MCF 10A (cell line): ENCODE measurements at places on chromosomes 4 and X.
A peak's percentile ranks its signal among the peaks of the same experiment; 100 is the strongest.

- DNase-seq = no peak
Measured at GRCh38 chr4:40656201-40656863, 26.7 kb upstream of the RBM47 start.

- DNase-seq = no peak
Measured at GRCh38 chr4:133592591-133592990, 443.5 kb downstream of the PCDH10 start.

DNA sequence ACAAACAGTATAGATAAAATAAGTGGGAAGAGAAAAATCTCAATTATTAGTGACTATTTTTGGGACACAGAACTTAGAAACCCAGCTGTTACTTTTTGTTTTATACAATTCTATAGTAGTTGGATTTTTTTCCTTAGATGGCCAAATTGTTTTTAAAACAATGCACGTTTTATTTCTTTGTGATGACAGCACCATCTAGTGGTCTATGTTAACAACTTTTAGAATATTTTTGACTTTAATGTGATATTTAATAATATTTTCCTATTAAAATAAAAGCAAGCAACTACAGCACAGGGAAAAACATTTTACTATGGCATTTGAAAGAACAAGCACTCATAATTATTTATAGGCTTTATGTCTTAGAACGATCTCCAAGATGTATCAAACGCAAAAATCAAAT is 5.6 kb upstream of the SMIM31 start:
- DNase-seq = peak; percentile 39

DNA sequence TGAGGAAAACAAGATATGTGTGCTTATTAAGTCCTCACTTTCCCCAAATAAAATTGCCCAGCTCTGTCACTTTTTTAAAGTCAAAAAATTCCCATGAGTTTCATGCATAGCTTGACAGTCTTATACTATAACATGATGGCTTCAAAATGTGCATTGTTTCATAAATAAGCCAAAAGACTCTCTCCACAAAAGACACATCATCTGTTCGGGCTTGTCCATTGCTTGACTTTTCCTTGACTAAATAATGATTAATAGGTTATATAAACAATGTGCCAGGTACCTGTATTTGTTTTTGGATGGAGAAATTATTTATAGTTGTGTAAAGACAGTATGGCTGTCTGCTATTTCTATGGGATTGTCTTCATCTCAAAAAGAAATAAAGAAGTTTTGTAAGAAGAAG is 329.2 kb upstream of the KLF3 start:
- peak; percentile 39 for DNase-seq

DNA sequence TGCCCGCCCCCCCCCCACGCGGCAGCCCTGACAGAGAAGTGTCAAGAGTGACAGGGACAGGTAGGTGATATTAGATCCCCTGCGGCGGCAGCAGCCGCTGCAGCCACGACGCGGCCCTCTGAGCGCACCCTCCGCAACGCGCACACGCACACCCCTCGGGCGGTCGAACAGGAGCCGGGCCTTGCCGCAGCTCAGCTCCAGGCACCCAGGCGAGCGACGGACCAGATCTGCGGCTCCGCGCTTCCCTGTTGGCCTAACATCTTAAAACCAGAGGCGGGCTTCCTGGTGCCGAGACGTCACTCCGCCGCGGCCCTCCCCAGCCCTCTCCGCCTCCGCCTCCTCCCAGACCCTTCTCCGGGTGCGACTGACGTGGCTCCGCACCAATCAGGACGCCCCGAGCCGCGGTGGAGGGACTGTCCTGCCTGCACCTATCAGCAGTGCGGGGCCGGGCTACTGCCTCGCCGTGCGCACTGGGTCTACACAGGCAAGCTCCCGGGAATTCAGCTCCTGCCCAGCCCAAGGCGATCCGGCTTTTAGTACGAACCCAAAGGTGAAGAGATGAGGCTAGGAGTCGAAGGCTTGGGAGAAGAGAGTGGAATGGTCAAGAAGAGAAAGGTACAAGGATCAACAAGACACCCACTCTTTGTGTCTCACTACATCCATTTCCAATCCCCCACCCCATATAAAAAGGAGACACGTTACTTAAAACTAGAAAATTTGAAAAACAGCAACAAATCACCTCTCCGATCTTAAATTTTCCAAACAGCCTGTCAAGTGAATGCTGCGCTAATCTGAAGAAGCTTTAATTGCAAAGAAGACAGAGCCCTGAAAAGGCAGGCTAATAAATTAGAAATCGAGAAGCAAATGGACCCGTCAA is at the start of gene PITX2:
Gene PITX2 (minus strand): TSS at position 237 of the 877 bp plus-strand sequence. CDS start 617 bp downstream, outside the sequence.
- DNase-seq = peak; percentile 89

DNA sequence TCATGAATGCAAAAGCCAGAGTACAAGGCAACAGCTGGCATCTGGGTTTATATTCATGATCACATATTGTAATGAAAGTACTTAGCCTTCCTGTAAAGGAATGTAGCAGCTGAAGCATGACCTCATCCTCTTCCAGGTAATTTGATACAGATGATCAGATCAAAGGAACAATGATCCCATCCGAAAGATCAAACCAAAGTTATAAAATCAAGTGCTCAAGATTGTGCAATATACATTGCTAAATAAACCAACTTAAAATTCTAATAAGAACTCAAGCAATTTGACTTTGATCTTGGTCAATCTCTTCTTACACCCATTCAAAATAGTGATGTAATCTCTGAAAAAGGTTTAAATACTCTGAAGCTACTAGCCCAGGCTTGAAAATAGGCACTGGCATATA is 113.1 kb upstream of the INPP4B start:
- peak; percentile 22 for DNase-seq

DNA sequence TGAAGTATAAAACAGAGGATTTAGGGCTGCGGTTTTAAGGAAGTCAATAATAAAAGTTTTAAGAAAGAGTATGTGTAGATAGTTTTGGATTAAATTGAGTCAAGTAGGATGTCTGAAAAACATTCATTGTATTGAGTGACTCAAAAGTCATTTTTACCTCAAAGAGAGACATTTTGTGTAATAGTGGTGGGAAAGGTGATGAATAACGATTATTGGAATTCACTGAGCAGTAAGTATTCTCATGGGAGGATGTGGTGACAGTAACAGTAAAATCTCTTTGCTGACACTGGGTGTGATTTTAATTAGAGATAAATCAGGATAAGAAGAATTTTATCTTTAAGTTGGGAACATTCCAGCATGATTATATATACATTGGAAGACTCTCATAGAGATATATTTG is 233.6 kb downstream of the PDHA2 start:
- DNase-seq = no peak

DNA sequence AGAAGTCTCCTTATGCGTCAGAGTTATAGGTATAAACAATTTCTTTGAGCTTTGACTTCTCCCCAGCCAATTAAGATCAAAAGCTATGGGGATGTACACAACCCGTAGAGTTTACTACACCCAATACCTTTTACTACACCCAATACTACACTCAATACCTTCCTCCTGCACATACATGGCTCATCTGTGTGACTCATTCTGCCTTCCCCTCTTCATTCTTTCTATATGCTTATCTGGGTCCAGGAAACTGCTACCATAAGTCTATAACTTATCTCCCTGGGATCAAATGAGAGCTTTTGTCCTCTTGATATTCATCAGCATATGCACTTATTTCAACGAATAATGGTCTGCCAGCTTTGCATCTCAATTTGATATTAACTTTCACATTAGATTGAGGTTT is 28.2 kb downstream of the ANKRD50 start:
- DNase-seq = peak; percentile 11

GRCh38 chr4:26367811-26368210 is 47.0 kb downstream of the RBPJ start:
- DNase-seq = no peak

DNA sequence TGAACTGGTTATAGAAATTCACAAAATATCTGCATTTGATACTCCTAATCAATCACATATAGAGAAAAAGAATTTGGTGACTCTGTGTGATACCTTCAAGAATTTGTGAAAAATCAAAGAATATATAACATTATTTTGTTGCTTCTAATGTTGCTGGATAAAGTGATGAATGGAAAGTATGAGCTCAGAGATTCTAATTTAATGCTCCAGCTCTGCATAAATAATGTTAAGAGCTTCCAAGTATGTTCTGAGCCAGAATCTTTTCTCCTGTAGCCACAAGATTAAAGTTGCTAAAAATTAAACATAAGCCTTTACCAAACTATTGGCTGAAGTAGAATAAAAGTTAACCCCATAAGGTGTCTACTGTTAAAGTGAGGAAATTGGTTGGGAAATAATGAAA is 294.7 kb upstream of the CT83 start:
- DNase-seq = no peak

DNA sequence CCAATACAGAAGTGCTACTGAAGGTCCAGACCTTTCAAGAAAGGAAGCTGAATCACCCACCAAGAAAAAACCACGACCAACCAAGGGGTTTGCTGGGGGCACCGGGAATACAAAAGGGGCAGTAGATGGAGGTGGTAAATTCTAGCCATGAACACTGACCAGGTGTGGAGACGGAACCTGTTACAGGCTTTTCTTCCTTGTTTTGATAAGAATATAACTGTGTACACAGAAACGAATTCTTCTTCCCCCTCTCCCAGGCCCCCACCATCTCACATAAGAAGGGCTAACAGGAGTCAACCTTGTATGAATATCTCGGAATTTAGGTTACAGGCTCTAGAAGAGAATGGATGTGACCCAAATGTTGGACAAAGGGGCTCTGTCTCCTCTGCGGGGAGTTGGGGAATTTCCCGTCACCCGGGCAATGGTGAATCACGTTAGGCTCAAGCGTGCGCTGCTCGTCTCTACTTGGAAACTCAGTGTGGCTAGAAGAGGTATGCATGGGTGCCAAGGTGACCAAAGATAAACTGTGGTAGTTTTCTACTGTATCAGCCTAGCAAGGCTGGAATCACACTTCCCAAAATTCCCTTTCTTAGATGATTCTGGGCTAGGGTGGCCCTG is 87.0 kb downstream of the AFAP1 start:
- no peak for DNase-seq

- peak; percentile 94 for DNase-seq
Measured at GRCh38 chr4:128386761-128387599, 99.4 kb upstream of the PGRMC2 start.

GRCh38 chr4:107751670-107752069 is 31.6 kb upstream of the PAPSS1 start:
- no peak for DNase-seq

- DNase-seq = no peak
Measured at GRCh38 chr4:153706519-153706918, 22.4 kb downstream of the TLR2 start.

GRCh38 chr4:136088211-136088867 is 1444.0 kb downstream of the PCDH18 start:
- DNase-seq = no peak

DNA sequence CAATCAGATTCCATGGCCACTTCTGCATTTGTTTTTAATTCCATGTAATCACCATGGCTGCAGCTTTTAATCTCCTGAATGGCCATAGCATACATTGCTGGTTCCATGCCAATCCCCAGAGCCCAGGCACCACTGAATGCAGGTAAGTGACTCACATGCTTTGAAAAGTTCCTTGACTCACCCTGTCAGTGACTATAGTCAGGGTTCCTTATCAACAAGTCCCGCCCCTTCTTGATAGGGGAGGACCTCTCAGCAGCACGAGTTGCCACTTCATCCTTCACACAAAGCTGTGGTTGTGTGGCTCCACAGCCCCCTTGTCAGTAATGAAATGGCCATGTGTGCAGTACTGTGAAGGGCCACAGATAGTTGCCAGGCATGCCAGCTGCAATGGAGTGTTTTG is 516.6 kb downstream of the PPARGC1A start:
- DNase-seq = peak; percentile 88

DNA sequence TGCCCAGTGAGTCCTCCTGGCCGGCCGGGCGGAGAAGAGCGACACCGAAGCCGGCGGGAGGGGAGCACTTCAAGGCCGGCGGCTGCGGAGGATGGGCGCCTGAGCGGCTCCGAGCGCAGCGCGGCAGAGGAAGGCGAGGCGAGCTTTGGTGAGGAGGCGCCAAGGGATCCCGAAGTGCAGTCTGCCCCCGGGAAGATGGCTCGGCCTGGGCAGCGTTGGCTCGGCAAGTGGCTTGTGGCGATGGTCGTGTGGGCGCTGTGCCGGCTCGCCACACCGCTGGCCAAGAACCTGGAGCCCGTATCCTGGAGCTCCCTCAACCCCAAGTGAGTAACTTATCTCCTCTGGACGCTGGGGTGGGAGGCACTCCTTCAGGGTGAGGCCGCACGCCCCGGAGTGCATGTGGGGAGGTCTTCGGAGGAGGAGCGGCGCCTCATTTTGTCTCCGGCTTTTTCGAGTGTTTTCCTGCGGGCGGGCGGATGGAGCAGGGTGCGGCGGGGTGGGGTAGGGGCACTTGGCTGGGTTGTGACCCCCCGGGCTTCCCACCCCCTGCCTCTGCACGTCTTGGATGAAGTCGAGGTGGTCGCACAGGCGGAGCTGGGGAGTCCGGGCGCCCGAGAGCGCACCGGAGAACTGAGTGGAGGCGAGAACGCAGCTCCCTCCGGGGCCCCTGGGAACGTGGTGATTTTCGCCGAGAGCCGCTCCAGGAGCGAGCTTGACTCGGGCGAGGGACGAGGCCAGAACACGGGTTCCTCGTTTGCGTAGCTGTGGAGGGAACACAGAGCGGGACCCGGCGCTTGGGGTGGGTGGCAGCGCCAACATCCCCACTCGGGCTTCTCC is 979 bp downstream of the EFNB1 start:
- peak; percentile 39 for DNase-seq

GRCh38 chr4:7392438-7393421 is 42.0 kb downstream of the PSAPL1 start:
- DNase-seq = no peak

DNA sequence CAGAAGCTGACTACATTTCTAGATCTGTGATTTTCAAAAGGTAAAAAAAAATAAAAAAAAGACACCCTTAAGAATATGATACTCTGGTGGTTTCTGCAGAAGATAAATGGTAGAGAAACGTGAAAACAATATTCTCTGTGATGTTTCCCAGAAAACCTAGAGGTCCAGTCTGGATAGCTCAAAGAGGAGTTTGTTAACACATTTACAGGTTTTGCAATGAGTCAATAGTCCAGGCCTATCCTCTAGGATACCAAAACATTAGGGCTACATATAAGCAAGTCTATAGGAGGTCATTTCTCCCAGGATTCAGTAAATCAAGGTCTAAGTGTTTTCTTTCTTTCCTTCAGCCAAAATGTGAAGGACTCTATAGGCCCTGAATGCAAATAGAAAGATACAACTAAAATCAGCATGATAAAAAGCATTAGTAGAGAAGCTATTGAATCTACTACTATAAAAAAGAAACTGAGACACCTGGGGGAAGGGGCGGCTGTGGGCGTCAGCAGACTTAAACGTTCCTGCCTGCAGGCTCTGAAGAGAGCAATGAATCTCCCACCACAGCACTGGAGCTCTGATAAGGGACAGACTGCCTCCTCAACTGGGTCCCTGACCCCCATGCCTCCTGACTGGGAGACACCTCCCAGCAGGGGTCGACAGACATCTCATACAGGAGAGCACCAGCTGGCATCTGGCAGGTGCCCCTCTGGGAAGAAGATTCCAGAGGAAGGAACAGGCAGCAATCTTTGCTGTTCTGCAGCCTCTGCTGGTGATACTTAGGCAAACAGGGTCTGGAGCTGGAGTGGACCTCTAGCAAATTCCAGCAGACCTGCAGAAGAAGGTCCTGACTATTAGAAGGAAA is 33.7 kb upstream of the SPP1 start:
- DNase-seq = no peak

- DNase-seq = no peak
Measured at GRCh38 chrX:78064152-78064551, 39.9 kb upstream of the PGK1 start.
